ENCODE measurements at places on chromosomes 4 and X. TPM values are rescaled to one million over a fixed set of nuclear protein-coding genes. Genes with fewer than 3 reads are reported as not detected.
A peak's percentile ranks its signal among the peaks of the same experiment; 100 is the strongest.

GRCh38 chr4:22454955-22455354 lies 60.9 kb downstream of the ADGRA3 start:
- DNase-seq = no peak

DNA sequence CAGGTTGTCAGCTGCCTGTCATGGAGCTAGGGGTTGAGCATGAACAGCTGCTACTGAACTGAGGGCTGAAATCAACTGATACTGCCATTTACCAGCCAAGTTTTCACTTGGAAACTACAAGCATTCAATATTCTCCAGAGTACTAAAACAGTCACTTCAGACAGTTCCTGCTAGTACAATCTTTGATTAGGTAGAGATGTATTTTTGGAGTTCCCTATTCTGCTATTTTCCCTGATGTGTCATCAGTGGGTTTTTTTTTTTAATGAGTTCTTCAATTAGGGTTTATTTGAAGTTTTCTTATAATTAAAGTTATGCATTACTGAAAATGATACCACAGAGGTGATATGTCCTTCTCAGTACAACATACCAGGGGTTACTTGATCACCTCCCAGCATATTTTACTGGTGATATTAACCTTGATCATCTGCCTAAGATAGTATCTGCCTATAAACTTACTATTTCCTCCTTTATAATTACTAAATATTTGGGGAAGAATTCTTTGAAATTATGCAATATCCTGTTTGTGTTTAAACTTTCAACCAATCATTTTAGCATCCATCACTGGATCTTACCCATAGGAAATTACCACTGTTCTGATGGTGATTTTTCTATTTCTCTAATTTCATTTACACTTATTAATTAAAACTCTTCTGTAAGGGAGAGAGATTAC lies 13.6 kb downstream of the PDCL2 start:
- DNase-seq = no peak

GRCh38 chrX:137194164-137194563 lies 160.4 kb upstream of the GPR101 start:
- no peak for DNase-seq

DNA sequence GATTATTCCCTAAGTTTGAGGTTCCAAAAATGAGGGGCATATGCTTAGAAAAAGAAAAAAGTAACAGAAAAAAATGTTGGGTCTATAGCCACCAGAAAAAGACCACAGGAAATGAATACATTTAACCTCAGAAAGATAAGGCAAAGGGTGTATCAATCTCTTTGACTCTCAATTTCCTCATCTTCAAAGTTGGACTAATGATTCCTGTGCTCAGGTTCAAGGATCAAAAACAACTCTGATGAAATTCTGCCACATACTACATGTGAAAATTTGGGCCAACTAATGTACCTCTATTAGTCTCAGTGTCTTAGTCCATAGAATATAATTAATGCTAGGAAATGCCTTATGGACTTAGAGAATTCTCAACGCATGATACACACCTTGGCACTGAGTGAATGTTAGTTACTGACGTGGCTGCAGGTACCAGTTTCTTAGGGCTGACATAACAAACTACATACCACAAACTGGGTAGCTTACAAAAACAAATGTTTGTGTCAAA lies 257.7 kb downstream of the ANKRD50 start:
- DNase-seq = no peak

GPR143 gene
- total RNA-seq = not detected

GRCh38 chrX:115625572-115626301 lies 64.8 kb downstream of the PLS3 start:
- peak; percentile 46 for DNase-seq

GRCh38 chrX:69079268-69079667 lies 86.0 kb downstream of the PJA1 start:
- DNase-seq = no peak

DNA sequence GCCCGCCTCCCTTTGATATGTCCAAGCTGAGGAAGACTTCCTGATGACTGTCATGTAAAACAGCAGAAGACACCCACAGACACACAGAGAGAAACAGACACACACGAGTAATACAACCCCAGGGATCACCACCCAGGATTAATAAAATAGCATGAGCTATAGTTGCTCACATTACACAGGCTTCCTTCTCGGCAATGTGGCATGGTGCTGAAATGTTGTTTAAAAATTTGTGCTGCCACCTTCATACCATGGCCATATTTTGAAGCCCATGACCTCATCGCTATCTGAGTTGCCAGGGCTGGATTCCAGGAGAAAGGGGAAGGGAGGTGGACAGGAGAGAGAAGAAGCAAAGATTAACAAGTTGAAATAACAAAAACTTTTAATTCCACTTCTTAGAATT lies 111.7 kb downstream of the SYNPO2 start:
- no peak for DNase-seq

DNA sequence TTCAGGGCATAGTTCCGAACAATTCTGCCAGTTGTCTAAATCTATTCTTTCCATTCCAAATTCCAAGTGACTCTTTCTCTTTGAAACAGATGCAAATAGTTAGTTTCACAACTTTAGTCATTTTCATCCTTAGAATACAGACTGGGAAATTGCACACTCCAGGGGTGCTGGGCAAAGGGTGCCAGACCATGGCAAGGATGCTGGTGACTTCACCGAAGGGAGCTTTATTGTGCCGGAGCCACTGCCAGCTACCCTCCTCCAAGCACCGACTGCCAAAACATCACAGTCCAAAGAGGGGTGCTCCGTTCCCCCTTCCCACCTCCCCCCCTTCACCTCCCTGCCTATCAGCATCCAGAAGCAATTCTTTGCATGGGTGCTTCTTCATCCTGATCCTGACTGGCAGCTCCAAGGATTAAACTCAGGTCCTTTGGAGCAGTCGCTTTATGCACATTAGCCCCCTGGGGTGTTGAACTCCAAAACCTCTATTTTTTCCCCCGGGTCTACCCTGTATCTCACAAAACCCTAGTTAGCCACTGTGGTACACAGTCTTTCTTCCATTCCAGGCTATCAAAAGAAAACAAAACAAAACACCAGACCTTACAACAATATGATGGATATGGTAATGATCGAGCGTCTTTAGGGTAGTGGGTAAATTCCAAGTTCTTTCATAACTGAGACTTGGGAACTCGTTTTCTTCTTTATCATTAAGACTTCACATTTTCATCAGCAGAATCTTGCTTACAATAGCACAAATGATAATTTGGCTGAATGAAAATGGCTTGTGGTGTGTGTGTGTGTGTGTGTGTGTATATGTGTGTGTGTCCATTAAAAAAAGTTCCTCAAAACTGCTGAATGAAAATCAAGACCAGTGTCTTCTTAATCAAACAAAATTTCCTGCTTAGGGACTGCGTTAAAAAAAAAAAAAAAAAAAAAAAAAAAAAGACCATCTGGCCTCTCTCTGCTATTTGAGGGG lies 28.7 kb downstream of the MID1 start:
- DNase-seq = no peak

GRCh38 chr4:38948551-38948950 lies 80.9 kb downstream of the FAM114A1 start:
- peak; percentile 87 for DNase-seq

DNA sequence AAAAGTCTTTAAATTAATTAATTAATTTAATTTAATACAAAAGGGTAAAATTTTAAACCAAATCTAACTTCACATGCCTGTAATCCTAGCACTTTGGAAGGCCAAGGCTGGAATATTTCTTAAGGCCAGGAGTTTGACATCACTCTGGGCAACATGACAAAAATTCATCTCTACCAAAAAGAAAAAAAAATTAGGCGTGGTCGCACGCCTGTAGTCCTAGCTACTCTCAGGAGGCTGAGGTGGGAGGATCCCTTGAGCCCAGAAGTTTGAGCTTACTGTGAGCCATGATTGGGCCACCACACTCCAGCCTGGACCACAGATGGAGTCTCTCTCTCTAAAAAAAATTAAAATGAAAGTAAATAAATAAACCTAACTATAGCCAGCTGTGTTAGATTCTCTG lies 39.2 kb upstream of the ANTXR2 start:
- no peak for DNase-seq

GRCh38 chr4:181684310-181684709 lies 558.9 kb upstream of the TENM3 start:
- peak; percentile 5 for DNase-seq

MND1 gene
- total RNA-seq = 7.6 TPM

PDE6B gene
- total RNA-seq = not detected

FAT1 gene
- 442 TPM for total RNA-seq

ADH1A gene
- not detected for total RNA-seq

FRMPD4 gene
- 0.48 TPM for total RNA-seq

DNA sequence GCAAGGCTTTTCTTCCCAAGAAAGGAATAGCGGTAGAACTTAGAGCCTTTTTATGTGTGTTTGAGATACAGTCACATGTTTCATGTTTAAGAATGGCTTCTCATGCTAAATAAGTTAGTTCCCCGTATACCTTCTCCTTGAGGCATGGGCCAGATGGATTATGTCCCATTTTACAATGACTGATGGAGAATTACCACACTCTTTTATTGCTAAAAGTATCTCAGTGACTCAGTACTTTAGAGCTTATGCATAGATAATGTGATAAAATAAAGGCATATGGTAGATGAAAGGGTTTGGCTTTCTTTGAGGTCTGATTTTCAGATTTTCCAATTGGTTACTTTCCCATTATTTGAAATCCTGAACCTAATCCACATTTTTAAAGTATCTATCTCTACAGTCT lies 121.8 kb upstream of the BMPR1B start:
- peak; percentile 15 for DNase-seq

DNA sequence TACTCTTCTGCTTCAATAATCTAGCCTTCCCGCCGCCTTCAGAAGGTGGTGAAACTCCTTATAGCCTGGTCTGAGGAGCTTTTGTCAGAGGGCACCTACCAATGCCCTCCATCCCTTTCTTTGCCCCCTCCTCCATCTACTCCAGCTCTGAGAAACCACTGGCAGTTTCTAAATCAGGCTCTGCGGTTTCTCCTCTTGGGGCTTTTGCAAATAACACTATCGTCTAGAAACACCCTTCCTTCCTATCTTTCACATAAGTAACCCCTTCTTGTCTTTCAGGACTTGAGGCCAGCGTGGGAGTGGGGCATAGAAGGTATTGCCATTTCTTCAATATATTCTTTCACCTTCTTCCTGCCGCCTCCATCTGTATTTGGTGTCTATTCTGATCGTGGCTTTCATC lies 1.2 kb upstream of the EFHC2 start:
- DNase-seq = no peak

- no peak for DNase-seq
These were observed 16.3 kb downstream of the RBMX2 start for GRCh38 chrX:130418066-130418465.

DNA sequence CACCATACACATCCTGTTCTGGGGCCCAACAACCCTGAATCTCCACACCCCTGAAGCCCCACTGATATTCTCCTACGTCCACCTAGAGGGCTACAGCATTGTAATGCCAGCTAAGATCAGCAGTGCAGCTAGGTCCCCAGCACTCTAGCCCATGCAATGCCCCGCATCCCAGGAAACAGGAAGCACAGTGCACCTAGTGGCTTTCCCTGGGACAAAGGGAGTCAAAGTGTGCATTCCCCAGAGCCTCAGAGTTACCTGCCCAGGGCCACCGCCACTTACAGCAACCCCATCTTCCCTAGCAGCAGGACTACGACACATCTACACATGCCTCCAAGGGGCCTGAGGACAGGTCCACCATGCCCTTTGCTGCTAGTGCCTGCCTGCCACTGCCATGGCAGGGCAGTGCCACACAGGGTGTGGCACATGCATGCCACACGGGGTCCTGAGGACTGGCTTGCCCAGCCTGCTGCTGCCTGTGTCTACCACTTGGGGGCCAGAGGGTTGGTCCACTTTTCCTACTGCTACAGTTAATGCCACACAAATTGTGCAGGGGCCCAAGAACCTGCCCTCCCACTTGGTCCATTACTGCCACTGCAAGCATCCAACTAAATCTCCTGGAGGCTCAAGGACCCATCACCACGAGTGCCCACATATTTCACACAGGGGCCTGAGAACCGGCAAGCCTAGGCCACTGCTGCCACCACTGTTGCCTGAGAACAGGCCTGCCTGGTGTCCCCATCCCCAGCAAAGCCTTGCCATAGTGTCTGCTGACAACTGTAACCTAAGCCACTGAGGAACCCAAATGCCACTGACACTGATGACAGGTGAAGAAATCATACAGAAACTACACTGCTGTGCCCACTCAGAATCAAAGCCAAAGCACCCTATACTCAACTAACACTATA lies 23.7 kb downstream of the TLR6 start:
- no peak for DNase-seq

ZCCHC18 gene
- total RNA-seq = 0.15 TPM

- no peak for DNase-seq
These were observed 332.2 kb downstream of the DHX15 start for GRCh38 chr4:24252121-24252520.

PLS3 gene
- 219 TPM for total RNA-seq

FAM47E gene
- not detected for total RNA-seq

GRCh38 chr4:80074651-80075050 lies 1.6 kb upstream of the ANTXR2 start:
- DNase-seq = no peak

DNA sequence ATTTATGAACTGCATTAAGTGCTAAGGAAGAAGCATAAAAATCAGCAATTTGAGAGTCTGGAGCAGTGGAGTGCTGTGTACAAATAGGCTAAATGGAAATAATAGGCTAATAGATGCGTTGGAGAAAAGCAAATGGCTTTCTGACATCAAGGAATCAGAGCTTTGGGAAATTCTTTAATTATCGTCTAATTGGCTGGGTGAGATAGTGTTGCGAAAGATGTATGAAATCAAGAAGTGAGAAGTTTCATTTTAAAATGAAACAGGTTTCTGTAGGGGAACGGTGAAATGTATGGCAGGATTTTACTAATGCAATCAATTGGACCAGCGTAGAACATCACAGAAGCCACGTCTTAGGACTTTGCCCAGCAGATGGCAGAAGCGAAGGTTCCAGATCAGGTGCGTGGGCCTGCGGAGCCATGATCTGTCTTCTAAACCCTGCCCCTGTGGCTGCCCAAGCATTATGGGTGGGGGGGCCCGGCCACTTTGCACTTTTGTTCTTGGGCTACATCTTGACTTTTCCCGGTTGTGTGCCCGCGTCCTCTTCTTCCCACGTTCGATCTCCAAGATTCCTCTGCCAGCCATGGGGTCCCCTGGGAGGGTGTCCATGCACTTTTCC lies 118.5 kb upstream of the SHISA3 start:
- no peak for DNase-seq

GRCh38 chrX:19863857-19864223 lies 23.6 kb downstream of the SH3KBP1 start:
- no peak for DNase-seq

DNA sequence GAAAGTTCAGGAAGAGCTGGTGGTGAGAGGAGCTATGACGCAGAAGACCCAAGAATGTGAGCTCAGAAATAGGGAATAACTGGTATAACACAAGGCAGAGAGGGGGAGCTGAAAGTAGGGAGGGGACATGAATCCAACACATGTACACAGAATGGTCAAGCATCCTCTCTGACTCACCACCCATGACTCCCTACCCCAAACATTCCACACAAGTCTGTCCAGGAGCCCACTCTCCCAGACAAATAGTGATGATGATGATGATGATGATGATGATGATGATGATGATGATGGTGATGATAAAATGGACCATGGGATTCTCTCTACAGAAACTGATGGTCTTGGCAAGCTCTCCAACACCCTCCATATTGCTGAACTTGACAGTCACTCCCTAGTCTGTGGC lies 46.4 kb downstream of the NAT8L start:
- peak; percentile 22 for DNase-seq

- no peak for DNase-seq
These were observed 14.3 kb upstream of the IL21 start for GRCh38 chr4:122635205-122635604.

Measured in HFFc6 (cell line).